ENCODE measurements at places on chromosomes 16 and 17. TPM values are rescaled to one million over a fixed set of nuclear protein-coding genes. Genes with fewer than 3 reads are reported as not detected.

GRCh38 chr16:75279305-75279704 lies 27.9 kb upstream of the BCAR1 start:
- no peak for DNase-seq

GRCh38 chr16:82945420-82946101 lies 318.8 kb downstream of the CDH13 start:
- no peak for DNase-seq

KRT24 gene
- not detected for total RNA-seq

SLC52A1 gene
- not detected for total RNA-seq

ITGAL gene
- total RNA-seq, result not detected

Data from chondrocyte (in vitro differentiated cells).